Posterior vena cava (tissue), 2 donors: ENCODE measurements at places on chromosomes 2 and 18.

- DNase-seq, result peak; percentile 78
These were observed 102.4 kb downstream of the COL3A1 start for GRCh38 chr2:189076572-189076971.

DNA sequence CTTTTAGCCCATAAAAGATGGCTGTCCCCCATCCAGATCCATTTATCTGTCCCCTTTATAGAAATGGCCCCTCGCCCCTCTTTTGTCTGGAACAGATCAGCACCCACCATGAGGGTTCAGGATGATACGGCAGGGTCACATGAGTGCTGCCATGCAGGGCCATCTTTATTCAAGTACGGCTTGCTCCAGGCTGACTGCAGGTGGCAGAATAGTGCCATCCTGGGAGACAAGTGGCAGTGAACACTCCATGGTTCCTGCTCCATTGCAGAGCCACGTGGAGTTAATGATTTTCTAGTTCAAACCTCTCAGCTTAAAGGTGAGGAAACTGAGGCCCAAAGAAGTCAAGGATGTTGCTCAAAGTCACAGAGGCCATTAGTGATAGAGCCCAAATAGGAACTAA, 180.6 kb downstream of the CLIP4 start:
- no peak for DNase-seq

- DNase-seq, result no peak
These were observed 1193.4 kb downstream of the DSC3 start for GRCh38 chr18:29849144-29849543.

GRCh38 chr2:68127358-68128242, 30.1 kb upstream of the PNO1 start:
- DNase-seq, result no peak

DNA sequence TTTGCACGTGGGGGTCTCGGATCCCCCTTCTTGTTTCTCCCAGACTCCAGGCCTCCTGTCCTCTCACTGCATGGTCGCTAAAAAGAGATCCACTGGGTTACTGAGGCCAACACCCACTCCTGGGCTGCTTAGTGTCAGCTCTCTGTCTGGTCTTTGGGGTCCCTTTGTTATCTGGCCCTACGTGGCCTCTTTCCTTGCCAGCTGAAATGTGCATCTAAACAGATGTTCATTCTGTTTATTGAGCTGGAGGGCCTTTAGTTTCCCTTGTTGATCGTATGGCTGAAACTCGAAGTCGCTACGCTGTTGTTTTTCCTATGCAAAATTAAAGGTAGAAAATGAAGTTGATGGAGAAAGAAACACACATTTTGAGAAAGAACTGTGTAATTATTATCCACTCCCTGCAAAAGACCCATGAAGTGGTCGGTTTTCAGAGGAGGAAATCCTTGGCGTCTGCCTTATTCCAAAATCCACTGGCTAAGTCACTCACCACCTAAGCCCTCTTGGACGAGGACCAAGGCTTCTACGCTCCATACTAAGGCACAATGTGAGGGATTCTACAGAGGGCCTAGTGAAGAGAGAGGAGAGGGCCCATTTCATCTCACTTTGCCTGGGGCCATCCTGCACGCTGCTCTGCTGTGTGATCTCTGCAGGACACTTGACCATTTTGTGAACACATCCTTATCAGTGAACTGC, 105.3 kb downstream of the GLI2 start:
- DNase-seq, result no peak

DNA sequence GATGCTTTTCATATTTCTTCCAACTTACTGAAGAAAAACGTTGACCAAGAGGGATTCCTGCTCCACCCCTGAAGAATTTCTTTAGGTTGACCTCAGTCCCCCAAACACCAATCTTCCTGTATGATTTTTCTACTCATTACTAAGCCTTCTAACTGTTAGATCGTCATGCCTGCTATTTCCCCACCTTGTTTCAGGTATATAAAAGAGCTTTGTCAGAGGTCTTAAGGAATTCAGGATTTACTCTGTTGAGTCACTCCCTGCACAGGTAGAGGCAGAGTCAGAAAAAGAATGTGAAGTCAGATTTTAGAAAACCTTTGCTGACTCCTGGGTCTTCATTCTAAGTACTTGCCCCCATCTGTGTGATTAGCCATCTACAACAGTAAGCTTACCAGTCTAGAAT, 83.8 kb upstream of the NOSTRIN start:
- DNase-seq, result no peak

GRCh38 chr2:169561364-169561763, 12.3 kb downstream of the FASTKD1 start:
- DNase-seq, result no peak

- DNase-seq, result no peak
These were observed 39.3 kb downstream of the GDF7 start for GRCh38 chr2:20706217-20706616.
